ENCODE measurements at places on chromosomes 7 and 10.
A peak's percentile ranks its signal among the peaks of the same experiment; 100 is the strongest.

DNA sequence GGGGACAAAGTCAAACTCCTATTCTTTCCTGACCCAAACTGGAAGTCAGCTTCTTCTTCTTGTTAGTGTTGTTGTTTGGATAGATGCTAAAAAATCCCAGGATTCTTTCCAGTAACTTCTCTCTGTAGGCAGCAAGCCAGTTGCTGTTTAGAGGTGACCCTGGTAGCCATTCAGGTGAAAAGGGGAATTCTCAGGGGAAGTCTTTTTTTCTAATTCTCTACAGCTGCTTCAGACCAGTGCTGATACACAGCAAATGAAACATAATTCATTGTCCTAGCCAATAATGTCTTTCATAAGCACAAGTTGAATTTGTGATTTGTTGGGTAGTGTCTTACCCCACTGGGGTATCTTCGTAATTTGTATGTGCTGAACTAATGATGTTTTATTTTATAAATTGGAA lies 357.3 kb downstream of the BBS9 start:
- no peak for DNase-seq

DNA sequence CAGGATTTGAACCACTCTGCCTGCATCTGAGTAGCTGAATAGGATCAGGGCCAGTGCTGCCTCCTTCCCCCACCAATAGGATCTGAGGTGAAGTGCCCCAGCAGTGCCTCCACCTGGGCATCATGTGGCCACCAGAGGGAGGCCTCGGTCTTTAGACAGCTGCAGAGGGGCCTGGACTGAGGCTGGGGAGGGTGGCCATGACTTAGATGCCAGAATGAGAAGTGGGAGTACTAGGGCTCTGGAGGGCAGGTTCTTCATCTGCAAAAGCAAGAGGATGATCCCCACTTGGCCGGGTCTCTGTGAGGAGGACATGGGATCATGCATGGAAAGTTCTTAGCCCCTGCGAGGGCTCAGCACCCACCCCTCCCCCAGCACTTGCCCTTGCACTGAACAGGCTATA lies 56.9 kb downstream of the NEUROG3 start:
- peak; percentile 31 for DNase-seq

DNA sequence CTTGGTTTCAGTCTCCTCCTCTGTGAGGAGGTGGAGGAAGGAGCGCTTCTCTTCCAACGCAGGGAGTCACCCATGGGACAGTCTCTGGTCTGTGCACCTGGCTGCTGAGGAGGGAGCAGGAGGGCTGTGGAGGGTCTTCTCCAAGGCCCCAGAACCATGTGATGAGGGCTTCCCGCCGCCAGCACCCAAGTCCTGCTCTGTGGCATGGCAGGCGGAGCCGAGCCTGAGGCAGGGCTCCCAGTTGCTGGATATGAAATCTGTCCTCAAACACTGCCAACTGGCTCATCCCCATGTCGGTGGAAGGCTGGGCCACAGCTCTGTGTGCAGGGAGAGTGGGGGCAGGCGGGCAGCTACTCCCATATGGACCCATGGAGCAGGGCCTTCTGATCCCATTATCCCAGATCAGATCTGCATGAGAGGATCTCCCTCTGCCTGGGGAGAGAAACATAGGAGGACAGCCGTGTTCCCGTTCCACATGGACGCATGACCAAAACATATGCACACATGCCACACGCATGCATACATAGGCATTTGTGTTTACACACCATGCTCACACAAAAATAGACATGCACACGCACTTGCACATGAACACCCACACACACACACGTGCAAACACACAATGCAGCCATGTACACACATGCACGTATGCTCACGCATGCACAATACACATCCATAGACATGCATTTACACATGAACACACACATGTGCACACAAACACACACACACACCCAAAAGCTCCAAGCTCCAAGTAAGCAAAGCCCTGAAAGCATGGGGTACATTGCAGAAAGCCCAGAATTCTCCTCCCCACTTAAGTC lies 38.8 kb upstream of the EN2 start:
- DNase-seq: no peak

DNA sequence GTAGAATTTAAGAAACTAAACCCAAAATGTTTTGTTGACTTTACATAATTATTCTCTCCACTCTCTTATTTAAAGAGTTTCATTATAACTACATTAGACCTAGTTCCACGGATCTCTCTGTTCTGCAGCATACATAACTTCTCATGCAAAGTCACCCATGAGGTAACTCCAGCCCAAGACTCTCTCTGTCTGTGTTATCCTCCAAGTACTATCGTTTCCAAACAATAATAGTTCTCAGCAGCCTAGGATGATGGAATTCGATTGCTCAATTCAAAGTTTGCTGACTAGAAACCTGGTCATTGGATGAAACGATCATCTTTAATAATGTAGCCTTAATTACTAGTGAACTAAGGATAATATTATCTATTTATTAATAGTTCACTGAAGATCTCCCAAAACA lies 203.1 kb upstream of the PTN start:
- DNase-seq: no peak

- no peak for DNase-seq
These were observed 98.5 kb upstream of the CDK13 start for GRCh38 chr7:39851466-39852045.

DNA sequence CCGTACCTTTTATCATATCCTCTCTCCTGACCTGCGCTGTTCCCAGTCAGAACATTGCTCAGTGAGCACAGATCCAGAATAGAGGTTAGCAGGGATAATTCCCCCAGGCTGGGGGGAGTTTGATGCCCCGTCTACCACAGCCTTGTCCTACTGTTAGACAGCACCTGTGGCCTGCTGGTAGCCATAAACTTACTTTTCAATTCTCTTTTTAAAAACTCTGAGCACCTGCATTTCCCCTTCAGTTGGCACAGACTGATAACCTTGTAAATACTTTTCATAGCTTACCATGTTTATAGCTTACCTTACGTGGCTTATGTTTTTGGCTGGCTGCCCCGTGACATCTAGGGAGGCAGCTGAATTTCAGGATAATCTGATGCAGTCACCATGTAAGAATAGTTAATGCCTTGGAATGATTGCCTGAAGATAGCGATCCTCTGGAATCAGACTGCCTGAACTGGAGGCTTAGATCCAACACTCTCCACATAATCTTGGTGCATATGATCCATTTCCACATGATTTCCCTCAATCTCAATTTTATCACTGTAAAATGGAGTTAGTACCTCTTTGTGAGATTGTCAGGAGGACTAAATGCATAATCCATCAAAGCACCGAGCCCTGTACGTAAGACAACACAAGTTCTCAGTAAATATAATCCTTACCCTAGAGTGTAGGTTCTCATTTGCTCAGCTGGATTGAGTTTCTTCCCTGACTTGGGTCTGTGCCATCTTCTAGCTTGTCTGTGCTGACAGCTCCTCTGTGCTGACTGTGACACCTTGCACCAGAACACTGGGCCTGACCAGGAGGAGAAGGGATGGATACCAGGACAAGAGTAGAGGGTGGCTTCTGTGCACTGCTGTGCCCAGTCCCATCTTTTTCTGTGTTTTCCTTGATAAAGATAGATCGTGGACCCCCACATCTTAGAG lies 111.7 kb upstream of the GJD4 start:
- DNase-seq: no peak

DNA sequence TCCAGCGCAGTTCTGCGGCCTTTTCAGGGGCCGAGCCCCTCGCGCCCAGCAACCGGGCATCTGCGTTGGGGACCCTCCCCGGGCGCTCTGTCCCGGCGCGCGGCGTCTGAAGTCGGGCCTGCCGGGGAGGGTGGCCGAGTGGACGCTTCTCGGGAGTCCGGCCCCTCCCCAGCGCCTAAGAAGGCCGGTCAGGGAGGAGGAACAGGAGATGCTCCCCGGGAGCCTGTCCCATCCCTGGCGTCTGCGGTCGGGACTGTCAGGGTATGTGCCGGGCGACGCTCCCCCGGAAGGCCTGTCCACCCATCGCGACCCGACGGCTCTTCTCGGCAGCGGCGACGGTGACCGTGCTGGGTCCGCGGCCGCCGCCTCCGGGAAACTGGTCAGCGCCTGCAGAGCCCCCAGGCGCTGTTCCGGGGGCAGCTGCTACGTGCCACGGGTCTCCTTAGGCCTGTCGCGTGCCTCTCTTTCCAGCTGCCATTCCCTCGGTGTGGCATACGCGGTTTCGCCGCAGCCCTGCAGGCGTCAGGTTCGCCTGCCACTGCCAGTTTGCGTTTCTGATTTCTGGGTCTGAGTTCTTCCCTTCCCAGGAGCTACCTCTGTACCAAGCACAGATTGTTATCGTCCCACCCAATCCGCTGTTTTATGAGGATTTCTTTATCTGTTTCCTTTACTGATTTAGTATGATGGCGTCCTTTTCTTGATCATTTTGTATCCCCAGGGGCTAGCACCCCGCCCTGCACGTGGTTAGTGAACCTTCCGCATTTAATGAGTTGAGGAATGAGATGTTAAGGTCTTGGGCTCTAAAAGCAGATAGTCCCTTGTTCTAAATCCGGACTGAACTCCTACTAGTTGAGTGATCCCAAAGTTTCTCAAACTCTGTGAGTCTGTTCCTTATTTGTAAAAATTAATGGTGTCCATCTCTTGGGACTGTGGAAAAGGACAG lies 782 bp downstream of the IFIT5 start:
- DNase-seq: peak; percentile 59
